ENCODE measurements at places on chromosomes 12 and 14.

GRCh38 chr12:27297566-27297965 lies 35.1 kb upstream of the BMAL2 start:
- DNase-seq, result no peak

DNA sequence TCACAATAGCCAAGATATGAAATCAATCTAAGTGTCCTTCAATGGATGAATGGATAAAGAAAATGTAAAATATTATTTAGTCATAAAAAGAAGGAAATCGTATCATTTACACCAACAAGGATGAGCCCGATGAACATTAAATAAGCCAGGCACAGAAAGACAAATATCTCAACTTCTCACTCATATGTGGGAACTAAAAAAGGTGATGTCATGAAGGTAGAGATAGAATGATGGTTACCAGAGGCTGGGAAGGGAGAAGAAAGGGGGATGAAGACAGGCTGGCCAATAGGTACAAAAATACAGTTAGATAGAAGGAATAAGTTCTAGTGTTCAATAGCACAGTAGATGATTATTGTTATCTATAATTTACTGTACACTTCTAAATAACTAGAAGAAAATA lies 94.9 kb upstream of the RAP1B start:
- DNase-seq, result no peak

DNA sequence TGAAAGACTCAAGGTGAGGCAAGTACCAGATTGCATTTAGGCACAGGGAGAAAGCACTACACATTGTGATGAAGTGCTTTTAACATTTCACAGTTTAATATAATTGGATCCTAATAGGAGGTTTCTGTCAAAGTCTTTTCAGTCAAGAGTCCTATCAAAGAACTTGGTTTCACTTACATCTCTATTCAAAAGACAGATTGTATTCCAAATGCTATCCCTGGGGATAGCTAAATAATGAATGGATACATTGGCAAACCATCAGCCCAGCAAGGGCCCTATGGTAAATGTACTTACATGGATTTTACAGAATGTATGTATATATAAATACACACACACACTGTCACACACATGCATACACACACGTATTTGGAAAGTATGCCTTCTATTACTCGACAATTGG lies 655.5 kb upstream of the FLRT2 start:
- DNase-seq, result no peak

DNA sequence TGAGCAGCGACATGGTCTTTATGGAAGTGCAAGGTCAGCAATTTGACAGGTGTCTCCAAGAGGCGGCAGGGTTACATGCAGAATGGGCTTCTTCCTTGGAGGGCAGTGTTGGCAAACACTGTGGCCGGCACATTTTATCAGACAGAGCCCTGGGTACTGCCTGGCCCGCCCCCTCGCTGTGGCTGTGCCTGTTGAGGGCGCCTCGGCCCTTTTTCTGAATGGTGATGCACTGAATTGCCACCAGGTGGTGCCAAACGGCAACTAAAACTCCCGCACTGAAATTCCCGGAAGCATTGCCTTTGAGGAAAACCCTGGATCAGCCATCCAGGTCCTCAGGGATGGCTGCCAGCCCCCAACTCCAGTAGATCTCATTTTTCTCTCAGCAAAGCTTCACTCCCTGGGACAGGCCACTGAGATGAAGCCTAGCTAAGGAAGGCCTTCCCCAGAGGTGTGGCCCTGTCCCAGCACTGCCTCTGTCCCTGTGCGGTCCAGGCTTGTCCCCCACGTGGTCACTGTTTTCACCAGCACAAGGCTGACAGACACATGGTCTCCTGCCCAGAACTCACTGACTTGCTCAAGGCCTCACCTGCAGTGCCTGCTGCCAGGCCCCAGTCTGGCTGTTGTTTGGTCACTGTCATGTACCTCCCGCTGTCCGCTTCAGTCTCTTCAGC lies 73.6 kb downstream of the TESC start:
- no peak for DNase-seq

DNA sequence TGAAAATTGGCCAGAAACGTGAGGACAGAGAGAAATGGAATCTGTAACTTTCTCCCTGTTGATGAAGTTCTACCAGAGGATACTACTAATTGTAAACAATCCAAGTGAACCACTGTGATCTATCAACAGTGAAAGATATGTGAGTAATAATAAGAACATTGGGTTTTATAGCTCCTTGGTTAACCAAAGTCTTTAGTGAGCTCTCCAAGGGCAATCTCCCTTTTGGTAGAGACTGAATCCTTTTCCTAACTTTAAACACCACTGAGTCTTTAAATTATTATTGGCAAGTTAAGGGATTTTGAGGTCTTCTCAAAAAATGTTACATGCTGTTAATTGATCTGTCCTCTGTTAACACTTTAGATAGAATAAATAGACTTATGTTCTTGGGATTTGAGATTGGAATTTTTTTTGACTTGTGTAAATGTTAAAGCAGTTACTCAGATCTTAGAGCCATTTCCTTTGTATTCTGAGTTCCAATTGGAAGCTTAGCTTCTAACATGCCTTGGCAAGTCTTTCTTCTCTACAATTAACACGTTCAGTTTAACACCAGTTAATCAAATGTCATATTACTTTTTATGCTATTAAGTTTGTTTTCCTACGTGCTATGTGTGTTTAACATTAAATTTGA lies 338.2 kb upstream of the DDHD1 start:
- DNase-seq, result no peak

- no peak for DNase-seq
Observed at GRCh38 chr12:40149673-40150260, 43.9 kb upstream of the SLC2A13 start.

GRCh38 chr12:89994911-89995310 lies 286.3 kb upstream of the ATP2B1 start:
- no peak for DNase-seq

GRCh38 chr12:107560165-107560898 lies 125.3 kb upstream of the PWP1 start:
- no peak for DNase-seq

DNA sequence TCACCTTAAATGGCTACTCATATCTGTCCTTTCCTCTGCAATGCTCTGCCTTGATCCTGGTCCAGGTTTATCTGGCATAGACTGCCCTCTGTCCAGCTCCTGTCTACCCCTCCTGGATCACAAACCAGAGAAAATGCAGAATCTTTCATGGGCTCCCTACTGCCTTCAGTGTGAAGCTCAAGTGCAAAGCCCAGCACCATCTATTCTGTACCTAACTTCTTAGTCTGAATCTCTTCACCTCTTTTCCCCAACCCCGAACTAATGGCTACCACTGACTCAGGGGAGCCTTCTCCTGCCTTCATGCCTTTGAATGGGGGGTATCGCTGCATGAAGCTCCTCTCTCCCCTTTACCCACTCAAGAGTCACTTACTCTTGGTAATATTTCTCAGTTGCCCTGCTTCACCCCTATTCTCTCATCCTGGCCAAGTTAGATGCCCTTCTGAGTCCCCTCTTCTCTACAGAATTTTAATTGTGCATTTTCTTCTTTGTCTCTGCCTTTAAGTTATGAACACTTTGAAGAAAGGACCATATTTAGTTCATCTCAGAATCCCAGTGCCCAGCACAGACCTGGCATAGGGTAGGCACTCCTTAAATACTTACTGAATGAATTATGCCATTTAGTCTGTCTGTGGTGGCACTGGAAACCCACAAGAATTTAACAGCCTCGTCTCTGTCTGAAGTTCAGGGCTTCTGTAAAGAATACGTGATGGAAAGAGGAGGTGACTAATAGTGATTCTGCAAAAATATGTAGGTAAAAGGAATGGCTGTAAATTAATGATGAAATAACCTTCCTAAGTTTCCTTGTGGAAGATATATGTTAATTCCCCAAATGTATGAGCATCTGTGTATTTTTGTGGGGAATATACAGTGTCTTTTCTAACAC lies 191.3 kb upstream of the AMIGO2 start:
- DNase-seq, result no peak

GRCh38 chr12:1852076-1852475 lies 31.7 kb downstream of the LRTM2 start:
- DNase-seq, result no peak

DNA sequence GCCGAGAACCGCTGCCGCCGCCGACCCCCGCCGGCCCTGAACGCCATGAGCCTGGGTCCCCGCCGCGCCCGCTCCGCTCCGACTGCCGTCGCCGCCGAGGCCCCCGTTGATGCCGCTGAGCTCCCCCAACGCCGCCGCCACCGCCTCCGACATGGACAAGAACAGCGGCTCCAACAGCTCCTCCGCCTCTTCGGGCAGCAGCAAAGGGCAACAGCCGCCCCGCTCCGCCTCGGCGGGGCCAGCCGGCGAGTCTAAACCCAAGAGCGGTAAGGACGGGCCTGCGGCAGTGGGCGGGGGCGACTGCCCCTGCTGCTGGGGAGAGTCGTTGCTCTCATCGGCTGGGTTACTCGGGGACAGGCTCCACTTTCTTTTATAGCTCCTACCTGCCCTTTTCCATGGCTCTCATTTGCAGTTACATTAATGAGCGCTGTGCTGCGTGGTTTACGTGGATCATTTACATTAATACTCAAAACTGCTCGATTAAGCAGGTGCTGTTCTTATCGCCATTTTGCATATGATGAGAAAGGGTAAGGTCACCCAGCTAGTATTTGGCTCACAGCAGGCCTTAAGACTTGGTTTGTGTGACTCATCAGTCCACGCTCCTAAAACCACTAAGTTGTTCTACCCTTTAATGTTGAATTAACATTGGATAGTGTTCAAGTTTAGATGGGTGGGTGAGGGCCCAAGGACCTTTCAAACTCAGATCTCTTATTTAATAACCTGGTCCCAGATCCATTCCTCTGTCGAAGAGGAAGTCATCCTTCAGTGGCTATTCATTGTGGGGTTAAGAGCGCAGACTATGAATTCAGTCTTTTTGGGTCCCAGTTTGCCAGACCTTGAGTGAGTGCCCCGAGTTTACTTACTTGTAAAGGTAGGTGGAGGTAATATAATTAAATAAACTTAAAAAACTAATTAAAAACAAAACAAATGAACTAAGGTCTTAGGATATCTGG lies 823 bp downstream of the RNF10 start:
- no peak for DNase-seq

- no peak for DNase-seq
Observed at GRCh38 chr12:29223426-29223825, 74.3 kb downstream of the FAR2 start.

GRCh38 chr12:102507301-102507700 lies 26.9 kb upstream of the IGF1 start:
- DNase-seq, result no peak

- DNase-seq, result no peak
Observed at GRCh38 chr12:2389079-2389790, 336.4 kb downstream of the CACNA1C start.

- DNase-seq, result no peak
Observed at GRCh38 chr14:104635717-104636116, 31.1 kb upstream of the TMEM179 start.
